ENCODE measurements at places on chromosomes 7 and 10.

- no peak for DNase-seq
These were observed 55.4 kb downstream of the LYZL1 start for GRCh38 chr10:29344073-29344820.

DNA sequence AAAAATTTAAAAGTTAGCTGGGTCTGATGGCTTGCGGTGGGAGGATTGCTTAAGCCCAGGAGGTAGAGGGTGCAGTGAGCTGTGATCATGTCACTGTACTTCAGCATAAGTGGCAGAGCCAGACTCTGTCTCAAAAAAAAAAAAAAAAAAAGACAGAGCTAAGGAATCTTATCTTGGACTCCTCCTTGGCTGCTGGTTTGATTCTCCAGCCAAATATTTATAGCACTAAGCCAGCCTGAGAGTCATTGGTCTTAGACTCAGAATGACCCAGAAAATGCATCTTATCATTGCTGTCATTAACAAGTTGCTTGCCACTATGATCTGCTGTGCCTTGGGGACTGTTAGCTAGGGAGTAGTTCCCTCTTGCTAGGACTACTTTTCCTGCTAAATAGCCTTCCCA, 164.7 kb downstream of the GNAT3 start:
- DNase-seq = no peak

DNA sequence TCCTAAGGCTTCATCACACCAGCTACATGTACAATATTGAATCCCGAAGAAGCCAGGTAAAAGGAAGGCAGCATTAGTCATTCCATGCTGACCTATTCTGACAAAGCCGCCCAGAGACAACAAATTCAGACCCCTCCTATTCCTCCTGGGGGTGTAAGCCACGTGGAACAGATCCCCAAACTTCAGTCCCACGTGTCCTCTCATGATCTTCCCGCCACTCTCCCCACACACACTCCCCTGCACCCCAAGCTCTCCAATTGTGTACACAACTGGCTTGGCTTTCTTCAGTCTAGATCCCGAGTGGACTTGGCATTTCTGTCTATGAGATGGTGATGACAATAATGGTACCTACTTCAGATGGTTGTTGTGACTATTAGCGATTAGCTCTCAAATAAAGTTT, 8.6 kb downstream of the PDE6C start:
- DNase-seq = no peak

- no peak for DNase-seq
These were observed 116.2 kb downstream of the LRMDA start for GRCh38 chr10:75547391-75548298.

DNA sequence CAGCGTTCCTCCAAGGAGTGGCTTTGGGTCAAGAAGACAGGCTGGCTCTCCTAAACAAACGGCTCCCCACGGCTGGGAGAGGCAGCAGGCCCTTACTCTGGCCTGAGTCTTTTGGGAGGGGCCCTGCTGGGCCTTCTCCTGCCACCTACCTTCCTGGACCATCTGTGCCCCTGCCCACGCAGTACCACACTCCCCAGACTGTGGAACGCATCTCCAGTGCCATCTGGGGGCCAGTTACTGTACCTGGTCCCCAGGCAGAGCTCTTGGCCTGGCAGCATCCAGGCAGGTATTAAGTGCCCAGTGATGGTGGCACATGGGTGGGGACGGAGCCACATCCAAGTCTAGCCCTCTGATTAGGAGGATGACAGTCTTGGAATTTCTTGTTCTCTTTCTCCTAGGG, 14.4 kb downstream of the ALKBH4 start:
- DNase-seq = no peak

GRCh38 chr7:18521945-18522566, 26.5 kb downstream of the HDAC9 start:
- DNase-seq = no peak

DNA sequence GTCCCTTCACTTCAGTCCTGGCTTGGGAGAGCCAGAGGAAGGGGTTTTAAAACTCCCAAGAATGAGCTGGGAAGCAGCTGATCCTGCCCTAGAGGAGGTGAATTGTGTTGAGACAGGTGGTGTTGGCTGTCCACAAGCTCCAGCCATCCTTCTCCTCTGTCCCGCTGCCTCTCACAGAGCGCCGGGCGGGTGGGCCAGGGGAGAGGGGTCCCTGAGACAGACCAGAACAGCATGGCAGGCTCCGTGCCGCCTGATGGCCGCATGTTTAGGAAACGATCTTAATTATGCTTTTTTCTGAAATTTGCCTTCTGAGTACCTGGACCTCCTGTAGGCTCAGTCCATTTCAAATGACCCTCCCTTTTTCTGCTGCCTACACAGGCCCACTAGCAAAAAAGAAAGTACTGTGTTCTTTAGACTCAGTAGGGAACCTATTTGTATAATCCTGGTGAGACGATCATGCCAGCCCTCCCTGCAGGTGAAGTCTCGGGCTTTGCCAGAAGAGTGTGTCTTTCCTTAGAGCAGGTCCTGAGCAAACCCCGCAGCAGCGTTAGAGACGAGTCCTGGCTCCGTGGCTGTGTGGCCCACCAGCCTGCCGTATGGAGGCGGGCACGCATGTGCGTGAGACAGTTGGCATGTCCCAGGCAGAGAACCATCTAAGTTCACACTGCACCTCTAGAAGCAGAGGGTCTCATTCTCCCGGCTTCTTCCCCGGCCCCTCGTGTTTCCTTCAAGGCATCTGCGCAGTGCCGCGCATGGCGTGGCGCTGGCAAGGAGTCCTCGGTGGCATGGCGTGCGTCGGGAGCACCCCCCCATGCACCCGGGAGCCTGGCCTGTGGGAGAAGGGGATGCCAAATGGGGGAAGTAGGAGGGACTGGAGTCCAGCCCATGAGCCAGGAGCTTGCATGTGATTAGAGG, 26.3 kb upstream of the PWWP2B start:
- DNase-seq = no peak

GRCh38 chr10:98242823-98243222, 25.2 kb downstream of the LOXL4 start:
- DNase-seq = no peak

DNA sequence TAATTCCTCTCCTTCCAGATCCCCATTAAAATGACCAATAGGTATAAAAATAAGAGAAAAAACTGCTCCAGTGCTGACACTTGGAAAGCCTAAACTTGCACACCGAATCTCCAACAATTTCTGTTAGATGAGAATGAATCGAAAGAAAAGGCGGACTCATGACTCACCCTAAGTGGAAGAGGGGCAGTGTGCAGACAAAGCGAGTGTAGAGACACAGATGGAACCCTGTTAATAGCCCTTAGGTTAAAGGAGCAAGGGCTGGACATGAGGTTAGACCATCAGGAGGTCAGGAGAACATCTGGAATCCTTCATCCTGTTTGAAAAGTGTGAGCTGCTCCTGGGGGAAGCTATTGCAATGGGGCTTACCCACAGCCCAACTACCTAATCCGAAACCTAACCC, 103.4 kb upstream of the GLI3 start:
- DNase-seq = no peak

DNA sequence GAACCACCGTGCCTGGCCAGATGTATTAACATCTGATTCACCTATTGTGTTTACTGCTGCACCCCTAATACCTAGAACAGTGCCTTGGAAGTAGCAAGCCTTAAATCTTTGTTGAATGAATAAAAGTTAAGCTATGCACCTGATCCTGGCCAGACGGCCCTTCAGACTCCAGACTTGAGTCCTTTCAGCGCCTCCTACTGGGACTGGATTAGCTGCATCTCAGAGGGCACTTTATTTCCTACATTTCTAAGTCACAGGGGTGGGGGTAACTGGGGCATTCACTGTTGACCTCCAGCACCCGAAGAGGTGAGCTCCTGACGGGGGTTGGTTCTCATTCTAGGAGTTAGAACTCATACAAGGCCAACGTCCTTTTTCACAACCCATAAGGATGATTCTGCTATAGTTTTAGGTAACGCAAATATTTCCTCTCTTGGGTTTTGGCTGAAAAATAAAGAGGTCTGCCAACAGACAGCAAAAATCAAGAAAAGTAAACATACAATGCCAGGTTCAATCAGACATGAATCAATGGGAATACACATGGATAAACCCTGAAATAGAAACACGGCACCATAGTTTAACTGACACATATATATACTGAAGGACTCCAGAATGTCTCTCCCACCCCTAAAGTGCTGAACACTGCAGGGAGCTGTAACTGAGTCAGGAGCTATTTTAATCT, 48.0 kb upstream of the DLG5 start:
- peak; percentile 57 for DNase-seq

DNA sequence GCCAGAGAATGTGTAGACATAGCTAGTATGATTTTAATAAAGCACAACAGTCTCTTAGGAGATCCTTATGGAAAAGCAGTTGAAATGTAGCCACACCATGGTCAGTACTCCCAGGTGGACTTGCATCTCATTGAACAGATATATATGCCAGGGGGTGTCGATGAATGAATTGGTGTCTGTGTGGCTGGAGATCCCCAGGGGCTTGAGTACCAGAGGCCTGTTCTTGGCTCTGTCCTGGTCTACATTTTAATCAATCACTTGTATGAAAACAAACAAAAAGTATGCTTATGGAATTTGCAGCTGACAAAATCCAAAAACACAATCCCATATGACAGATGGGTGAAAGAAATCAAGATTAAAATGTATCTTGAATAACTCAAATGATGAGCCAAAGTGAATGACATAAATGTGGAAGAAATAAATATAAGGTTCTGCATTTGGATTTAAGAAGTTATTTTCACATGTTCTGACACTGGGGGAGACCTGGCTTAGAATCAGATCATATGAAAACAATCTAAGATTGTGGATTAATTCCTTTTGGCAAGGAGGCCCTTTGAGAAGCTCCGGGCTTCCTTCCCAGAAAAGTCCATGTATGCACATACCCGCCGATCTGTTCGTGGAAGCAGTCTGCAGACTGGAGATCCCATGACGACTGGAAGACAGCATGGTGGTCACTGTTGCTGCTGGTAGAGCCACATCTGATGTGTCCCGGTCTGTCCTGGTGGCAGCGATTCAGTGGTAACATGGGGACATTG, 15.6 kb downstream of the CLEC2L start:
- DNase-seq = no peak

GRCh38 chr10:110978204-110978603, 58.8 kb downstream of the SHOC2 start:
- DNase-seq = no peak
